ENCODE measurements at places on chromosomes 1 and 21.

GRCh38 chr1:183821889-183822611 lies 17.1 kb downstream of the RGL1 start:
- DNase-seq = no peak

GRCh38 chr1:81129366-81129765 lies 671.4 kb upstream of the ADGRL2 start:
- DNase-seq = no peak

- DNase-seq = no peak
These were observed 214.4 kb downstream of the NRIP1 start for GRCh38 chr21:14850394-14850793.

DNA sequence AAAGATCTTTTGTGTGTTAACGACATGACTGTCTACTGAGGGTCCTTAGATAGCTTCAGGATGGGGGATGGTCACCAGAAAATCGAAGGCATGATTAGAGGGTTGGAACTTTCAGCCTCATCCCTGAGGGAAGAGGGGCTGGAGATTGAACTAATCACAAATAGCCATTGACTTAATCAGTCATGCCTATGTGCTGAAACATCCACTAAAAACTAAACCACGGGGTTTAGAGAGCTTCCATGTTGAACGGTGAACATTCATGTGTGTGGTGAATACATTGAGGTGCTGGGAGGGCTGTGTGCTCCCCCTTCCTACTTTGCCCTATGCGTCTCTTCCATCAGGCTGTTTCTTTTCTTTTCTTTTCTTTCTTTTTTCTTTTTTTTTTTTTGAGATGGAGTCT lies 17.0 kb downstream of the RBP7 start:
- no peak for DNase-seq

DNA sequence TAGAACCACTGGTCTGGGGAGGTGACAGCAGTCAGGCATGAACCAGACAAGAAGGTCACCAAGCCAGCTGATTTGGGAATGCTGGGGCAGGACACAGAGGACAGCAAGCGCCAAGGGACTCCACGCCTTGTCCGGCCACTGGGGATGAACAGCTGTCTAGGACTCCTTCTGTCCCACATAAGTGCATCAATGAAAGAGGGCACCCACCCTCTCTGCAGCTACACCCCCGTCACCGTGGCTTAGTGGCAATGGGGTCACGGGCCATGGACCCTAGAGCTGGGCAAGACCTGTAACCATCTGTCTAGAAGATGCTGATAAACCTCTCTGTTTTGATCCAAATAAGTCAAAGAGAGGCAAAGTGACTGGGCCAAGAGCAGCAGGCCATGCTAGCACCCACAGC lies 16.8 kb downstream of the UBE2G2 start:
- no peak for DNase-seq

DNA sequence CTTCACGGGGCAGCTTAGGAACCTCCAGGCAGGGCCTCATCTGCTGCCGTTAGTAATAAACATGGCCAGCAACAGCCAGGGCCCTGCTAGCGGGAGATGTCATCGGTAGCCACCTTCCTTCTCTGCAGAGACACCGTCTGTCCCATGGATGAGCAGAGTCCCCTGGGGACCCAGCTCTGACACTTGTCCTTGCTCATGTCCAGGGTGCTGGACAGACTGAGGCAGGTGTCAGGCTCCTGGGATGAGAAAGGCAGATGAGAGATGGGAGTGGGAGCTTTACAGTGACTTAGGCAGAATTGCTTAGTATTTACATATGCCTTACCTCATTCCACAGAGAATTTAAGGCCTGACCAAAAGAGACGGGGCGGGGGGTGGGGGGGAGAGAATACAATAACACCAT lies 25.0 kb downstream of the CAPN2 start:
- no peak for DNase-seq

- no peak for DNase-seq
These were observed 50.6 kb downstream of the RAB3GAP2 start for GRCh38 chr1:220221670-220222069.

DNA sequence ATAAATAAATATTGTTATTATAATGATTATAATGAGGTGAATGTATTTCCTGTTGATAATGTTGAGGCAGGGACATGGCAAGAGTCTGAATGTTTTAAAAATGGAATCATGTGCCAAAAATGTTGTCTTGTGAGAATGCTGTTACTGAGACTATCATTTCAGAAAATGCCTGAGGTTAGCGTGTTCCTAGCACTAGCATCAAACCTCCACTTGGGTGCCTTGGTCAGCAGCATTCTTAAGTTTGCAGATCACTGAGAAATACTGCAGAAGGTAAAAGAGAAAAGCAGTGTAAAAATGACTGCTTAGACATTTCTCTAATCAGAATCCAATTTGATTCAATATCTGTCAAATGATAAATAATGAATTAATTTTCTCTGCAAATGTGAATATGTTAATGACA lies 50.8 kb downstream of the OLFM3 start:
- DNase-seq = no peak

GRCh38 chr1:15022048-15022447 lies 131.5 kb upstream of the TMEM51 start:
- no peak for DNase-seq

DNA sequence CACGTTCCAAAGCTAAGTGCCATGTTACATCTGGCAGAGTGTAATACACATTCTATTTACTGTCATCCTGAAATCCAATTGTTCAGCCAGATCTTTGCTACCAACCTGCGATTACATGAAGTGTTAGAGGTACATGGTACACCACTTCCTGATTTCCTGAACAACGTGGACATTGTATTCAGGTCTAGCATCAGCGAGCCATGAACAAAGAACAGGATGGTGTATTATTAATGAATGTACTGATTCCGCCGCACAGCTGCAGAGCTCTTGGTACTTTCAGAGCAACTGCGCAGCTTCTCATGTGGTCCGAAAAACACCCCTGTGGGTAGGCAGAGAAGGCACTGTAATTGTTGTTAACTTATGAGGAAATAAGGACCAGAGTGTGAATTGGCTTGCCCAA lies 511.4 kb downstream of the AJAP1 start:
- no peak for DNase-seq

All from CD8-positive, alpha-beta T cell (primary cell).